Activated CD8-positive, alpha-beta memory T cell treated with anti-CD3 and anti-CD28 coated beads for 1 hour (primary cell): ENCODE measurements at places on chromosomes 13 and 19.

DNA sequence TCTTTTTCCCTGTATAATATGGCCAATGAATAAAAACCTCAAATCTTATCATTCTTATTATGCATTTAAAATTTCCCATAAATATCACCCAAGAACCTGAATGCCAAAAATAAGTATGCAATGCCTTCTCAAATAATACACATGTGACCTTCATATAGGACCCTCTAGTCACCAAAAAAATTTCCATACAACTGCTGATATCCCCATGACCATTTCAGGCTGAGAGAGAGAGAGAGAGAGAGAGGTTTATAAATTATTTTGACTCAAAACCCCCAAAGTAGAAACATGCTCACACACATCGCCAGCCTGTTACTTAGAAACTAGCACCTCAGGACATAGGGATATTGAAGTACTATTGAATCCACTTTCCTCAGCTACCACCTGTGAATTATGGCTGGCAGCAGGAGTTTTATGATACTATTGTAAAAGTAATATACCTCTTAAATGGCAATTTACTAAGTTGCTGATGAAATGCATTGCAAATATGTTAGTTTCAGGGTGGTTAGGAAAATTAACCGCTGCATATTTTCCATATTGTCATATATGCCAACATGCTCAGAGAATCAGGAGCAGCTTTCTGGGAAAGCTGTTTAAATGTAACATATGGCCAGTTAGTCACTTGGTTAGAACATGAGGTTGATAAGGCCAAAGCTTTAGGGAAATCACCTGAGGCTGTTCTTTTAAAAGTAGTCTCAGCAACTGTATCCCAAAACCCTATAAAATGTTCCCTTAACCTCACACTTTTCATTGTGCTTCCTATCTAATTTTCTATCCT lies 230.8 kb downstream of the DCT start:
- DNase-seq, result no peak

- no peak for DNase-seq
Measured at GRCh38 chr19:988081-988480, 3.9 kb downstream of the WDR18 start.

- DNase-seq, result no peak
Measured at GRCh38 chr13:24063281-24063877, 97.1 kb upstream of the SPATA13 start.

DNA sequence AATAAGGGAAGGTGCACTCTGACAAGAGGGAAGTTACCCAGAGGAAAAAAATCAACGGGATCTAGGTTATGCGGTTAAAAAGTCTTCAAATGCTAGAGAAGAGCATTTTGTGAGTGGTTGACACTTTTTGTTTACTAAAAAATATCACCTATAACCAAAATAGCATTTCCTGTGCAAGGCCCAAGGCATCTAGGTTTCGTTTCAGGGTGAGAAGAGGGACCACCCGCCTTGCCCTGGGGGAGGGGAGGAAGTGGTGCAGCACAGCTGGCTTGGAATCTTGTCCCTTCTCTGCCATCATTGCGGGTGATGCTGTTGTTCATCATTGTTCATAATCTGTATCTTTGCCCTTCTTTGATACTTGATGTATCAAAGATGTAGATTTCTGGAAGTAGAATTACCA lies 80.6 kb downstream of the NUFIP1 start:
- no peak for DNase-seq

DNA sequence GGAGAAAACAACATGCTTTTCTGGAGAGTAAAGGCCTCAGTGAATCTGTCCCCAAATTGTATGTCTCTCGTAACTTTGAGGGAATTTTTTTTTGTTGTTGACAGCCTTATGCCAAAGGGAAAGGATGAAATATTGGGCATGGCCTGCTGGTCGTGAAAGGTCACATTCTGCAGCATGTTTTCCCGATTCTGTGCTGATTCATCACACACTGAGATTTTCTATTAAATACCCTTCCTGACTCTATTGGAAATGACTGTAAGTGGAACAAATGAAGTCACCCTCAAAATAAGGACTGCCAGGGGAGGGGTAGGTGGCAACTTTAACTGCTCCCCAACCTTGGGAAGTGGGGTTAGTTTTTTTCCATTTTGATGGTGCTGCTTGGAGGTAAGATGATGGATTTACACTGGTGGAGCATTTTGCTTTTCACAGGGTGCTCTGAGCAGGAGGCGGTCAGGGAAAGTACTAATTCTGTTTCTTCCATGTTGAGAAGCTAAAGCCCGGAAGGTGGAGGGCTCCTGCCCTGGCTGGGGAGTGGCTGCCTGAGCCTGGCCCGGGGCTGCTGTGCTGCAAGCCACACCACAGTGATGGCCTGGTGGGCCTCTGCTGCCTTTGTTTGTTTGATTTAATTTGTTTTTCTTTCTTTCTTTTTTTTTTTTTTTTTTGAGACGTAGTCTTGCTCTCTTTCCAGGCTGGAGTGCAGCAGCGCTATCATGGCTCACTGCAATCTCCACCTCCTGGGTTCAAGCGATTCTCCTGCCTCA lies 116.8 kb upstream of the SPATA13 start:
- no peak for DNase-seq

DNA sequence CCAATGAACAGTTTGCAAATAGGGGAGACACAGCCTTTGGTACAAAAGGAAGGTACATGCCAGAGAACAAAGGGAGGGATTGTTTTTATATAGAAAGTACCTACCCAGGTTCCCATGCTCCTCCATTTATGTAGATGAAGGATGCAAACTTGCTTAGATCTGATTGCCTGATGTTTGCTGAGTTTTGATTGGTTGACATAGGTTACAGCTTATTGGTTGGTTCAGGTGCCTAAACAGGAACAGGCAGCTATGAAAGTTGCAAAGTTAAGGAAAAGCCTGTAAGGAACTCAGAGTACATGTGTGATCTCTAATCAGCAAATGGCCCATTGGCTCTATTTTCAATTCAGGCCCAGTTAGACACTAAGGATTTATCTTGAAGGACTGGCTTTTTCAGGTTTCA lies 6.5 kb upstream of the NAA16 start:
- no peak for DNase-seq

- DNase-seq, result no peak
Measured at GRCh38 chr19:28737021-28737895, 475.7 kb downstream of the UQCRFS1 start.

GRCh38 chr19:45195764-45196163 lies 17.2 kb downstream of the BLOC1S3 start:
- DNase-seq, result no peak

DNA sequence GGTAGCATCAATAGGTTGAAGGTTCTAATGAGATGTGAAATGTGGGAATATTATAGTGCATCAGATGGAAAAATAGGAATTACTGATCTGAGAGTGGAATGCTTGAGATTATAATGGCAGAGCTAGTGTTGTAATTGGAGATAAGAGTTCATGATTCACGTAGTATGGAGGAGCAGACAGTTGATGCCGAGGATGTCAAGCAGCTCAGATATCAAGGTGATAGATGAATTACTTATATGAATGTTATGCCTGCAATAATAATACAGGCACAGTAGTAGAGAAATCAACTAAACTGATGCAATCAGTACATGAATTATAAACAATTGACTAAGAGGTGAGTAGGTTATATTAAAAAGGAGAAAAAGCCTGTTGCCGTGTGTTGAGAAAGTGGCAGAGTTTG lies 793.2 kb upstream of the GPC6 start:
- no peak for DNase-seq

GRCh38 chr19:10726268-10726667 lies 8.4 kb downstream of the DNM2 start:
- no peak for DNase-seq
